CD14-positive monocyte (primary cell): ENCODE measurements at places on chromosomes 12 and 14.
A peak's percentile ranks its signal among the peaks of the same experiment; 100 is the strongest.

DNA sequence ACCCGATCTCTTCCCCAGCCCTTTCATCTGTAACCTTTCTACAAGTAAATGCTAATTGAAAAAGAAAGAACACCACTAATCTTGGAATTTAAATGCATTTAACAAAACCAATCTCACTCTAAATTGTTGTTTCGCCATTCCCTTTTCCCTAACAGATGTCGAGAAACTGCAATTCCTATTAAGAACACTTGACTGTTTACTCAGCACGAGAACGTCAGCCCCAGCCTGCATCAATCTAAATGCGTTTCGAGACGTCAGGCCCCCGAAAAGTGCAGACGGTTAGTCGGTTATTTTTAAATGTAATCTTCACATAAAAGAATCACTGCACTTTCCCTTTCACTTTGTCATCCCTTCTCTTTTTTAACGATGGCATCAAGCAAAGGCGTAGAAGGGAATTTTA, 837.6 kb downstream of the VRK1 start:
- DNase-seq, result no peak
- H3K4me1 ChIP-seq, result no peaks in the 10 kb centered on the region
- H3K36me3 ChIP-seq, result no peaks in the 10 kb centered on the region

- no peak overlapping the region for H3K27ac ChIP-seq
- no peaks in the 10 kb centered on the region for H3K27me3 ChIP-seq
- H3K4me3 ChIP-seq, result no peak overlapping the region
- peaks cover 86% of the 10 kb centered on the region for H3K36me3 ChIP-seq
- no peaks in the 10 kb centered on the region for H3K4me1 ChIP-seq
Measured at GRCh38 chr14:39320318-39320717, 86.6 kb downstream of the MIA2 start.

DNA sequence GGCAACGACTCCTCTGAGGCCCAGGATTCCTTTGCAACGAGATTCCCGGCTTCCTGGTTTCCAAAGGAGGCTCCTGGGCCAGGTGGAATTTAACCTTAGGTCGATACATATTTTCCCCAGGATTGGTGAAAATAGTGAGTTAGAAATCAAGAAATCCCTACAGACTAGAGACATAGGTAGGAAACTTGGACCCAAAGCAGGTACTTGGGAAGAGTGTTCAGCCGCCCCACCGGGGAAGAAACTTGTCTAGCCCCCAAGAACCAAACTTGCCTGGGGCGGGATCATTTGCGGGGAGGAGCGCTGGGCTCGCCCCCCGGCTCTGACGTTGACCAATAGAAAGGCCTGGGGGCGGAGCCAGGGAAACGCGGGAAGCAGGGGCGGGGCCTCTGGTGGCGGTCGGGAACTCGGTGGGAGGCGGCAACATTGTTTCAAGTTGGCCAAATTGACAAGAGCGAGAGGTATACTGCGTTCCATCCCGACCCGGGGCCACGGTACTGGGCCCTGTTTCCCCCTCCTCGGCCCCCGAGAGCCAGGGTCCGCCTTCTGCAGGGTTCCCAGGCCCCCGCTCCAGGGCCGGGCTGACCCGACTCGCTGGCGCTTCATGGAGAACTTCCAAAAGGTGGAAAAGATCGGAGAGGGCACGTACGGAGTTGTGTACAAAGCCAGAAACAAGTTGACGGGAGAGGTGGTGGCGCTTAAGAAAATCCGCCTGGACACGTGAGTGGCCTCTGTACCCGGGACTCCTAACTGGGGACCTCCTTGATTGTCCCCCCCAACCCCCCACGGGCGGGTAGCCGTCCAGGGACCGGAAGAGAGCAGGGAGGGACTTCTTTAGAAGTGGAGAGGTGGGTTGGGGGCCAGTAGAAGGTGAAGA, at the start of gene CDK2:
TSS of gene CDK2 (plus strand) at position 423 of the 874 bp plus-strand sequence. CDS start at position 602, 179 bp downstream.
- H3K27ac ChIP-seq, result peak within 1 kb of the TSS; percentile 20
- peak; percentile 64 for DNase-seq
- peaks cover 22% of the 10 kb centered on the region for H3K4me1 ChIP-seq
- peak within 1 kb of the TSS; percentile 88 for H3K4me3 ChIP-seq

GRCh38 chr12:108838194-108839017, 19.0 kb downstream of the SSH1 start:
- H3K4me1 ChIP-seq, result peaks cover 42% of the 10 kb centered on the region
- DNase-seq, result peak; percentile 97
- no peaks in the 10 kb centered on the region for H3K27me3 ChIP-seq
- peaks cover 43% of the 10 kb centered on the region for H3K36me3 ChIP-seq
- no peak overlapping the region for H3K4me3 ChIP-seq

DNA sequence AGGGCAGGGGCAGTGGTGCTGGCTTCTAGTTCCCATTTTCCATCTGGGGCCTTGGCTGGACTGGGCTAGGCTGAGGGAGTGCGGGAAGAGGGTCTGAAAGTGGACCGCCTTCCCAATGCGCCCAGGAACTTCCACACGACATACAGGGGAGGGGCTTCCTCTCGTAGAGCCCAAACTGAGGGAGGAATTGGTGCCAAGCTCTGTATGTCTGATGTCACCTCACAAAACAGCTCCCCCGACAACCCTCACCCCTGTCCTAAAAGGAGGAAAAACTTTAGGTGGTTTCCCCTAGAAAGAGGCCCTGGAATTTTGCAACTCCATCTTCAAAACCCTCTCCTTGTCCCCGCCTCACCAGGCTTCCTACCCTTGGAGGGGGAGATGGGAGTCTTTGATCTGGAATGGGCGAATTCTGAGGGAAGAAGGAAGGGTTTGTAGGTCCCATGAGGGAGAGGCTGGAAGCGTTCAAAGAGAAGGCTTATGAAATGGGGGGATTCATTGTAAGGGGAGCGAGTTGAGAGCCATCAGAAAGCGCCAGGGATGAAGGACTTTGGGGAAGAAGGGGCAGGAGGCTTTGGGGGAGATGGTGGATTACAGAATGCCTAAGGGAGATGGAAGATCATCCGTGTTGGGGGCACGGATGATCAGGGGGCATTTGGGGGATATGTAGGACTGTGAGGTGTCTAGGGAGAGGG, 844 bp downstream of the GLTP start:
- peak overlapping the region; percentile 98 for H3K4me3 ChIP-seq
- peaks cover 64% of the 10 kb centered on the region for H3K4me1 ChIP-seq
- DNase-seq, result peak; percentile 36
- H3K27ac ChIP-seq, result peak overlapping the region; percentile 72
- H3K36me3 ChIP-seq, result no peaks in the 10 kb centered on the region

- H3K36me3 ChIP-seq, result no peaks in the 10 kb centered on the region
- no peak overlapping the region for H3K27ac ChIP-seq
- DNase-seq, result no peak
- H3K4me1 ChIP-seq, result no peaks in the 10 kb centered on the region
- H3K27me3 ChIP-seq, result peaks cover 61% of the 10 kb centered on the region
Measured at GRCh38 chr12:98895086-98895651, 250.1 kb downstream of the APAF1 start.
